Eye (tissue), 1 donor: ENCODE measurements at places on chromosomes 11 and 22.
A peak's percentile ranks its signal among the peaks of the same experiment; 100 is the strongest.

DNA sequence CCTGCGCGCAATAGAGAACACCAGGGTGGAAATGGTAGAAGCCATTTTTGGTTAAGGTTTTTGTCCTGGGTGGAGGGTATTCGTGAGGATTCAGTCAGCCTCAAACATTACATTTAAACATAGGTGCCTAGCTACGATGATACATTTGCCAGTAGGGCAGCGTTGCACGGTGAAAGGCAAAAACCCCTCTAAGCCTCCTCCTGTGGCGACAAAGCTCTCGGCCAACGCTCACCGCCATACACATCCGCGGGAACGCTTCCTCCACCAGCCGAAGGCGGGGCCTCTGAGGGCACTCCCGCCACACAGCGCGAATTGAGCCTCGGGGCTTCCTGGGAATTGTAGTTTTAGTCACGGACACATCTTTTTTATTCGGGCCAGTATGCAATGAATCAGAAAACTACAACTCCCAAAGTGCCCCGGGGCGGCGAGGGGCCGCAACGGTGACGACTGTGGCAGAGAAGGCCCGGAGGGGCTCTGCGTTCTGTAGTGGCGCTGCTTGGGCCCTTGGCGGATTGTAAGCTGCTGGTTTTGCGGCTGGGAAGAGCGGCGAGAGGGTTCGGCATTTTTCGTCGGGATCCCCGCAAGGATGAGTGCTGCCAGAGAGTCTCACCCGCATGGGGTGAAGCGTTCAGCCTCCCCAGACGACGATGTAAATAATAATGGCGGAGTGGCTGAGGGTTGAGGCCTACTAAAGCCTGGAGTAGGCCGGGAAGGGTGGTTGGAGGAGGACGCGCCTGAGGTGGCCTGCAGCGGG, at the start of gene C11orf58:
TSS of gene C11orf58 (plus strand) at position 455 of the 754 bp plus-strand sequence. CDS start at position 587, 132 bp downstream.
- DNase-seq: peak; percentile 100

GRCh38 chr11:119307219-119307618, 9.7 kb downstream of the MCAM start:
- no peak for DNase-seq

GRCh38 chr11:35295751-35296150, 123.6 kb downstream of the SLC1A2 start:
- DNase-seq: no peak

- no peak for DNase-seq
Measured at GRCh38 chr22:40300884-40301672, 45.2 kb upstream of the ADSL start.

- no peak for DNase-seq
Measured at GRCh38 chr11:111922803-111923202, 4.1 kb downstream of the C11orf52 start.

GRCh38 chr22:28379075-28379779, 300.4 kb downstream of the TTC28 start:
- DNase-seq: no peak

DNA sequence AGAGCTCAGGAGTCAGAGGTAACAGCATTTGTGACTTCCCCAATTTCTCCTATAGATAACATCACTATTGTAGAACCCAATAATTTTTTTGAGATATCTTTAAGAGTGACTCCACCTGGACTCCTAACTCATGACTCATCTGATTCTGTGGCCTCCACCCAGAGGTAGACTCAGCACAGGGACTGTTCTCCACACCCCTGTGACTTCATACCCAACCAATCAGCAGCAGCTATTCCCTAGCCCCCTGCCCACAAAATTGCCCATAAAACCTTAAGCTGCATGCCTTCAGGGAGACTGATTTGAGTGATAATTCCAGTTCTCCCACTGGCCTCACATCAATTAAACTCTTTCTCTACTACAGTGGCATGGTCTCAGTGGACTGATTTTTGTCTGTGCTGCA, 475.4 kb upstream of the FAT3 start:
- DNase-seq: no peak

- no peak for DNase-seq
Measured at GRCh38 chr11:95768521-95768920, 21.1 kb downstream of the FAM76B start.

DNA sequence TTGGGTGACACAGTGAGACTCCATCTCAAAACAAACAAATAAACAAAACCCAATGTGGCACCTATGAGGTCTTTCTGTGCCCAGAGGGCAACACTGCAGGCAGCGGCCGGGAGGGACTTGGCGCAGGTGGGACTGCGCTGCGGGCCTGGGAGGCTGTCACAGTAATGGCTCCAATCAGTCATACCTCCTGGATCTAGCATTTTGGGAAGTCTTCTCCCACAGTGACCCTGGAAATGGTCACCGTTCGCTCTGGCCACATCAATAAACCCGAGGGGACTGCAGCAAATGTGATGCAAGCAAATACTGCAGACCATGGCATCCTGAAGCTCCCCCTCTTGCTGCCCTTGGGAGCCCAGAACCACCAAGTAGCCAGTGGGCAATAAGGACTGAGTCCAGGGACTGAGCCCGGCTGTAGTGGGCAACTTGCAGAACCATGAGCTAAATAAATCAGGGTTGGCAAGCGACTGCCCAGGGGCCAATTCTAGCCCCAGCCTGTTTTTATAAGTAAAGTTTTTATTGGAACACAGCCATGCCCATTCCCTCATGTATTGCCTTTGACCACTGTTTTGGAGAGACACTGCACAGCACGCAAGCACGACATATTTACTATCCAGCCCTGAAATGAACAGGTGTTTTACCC, 15.4 kb downstream of the SHANK2 start:
- no peak for DNase-seq

DNA sequence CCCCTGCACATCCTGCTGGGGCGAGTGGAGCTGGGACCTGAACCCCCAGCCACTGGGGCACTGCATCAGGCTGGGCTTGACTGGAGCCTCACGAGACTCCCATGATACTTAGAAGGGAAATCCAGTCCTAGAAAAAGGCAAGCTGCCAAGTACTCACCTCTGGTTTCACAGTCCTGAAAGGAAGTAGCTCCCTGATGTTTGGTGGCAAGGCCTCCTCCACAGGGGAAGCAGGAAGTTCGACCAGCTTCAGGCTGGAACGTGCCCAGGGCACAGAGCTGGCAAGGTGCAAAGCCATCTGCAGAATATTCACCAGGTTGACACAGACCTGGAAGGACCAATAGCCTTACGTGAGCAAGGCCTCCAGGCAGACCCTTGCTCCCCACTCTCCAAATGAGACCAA, 26.8 kb upstream of the NRIP3 start:
- DNase-seq: no peak

- DNase-seq: no peak
Measured at GRCh38 chr11:22699388-22699787, 33.0 kb downstream of the GAS2 start.

GRCh38 chr11:30244265-30244664, 13.5 kb downstream of the FSHB start:
- DNase-seq: no peak

- DNase-seq: peak; percentile 97
Measured at GRCh38 chr22:44620129-44620840, 81.7 kb upstream of the PRR5 start.

- DNase-seq: no peak
Measured at GRCh38 chr11:19978668-19979518, 181.4 kb downstream of the DBX1 start.

- DNase-seq: no peak
Measured at GRCh38 chr11:119380827-119381180, 686 bp downstream of the USP2 start.

DNA sequence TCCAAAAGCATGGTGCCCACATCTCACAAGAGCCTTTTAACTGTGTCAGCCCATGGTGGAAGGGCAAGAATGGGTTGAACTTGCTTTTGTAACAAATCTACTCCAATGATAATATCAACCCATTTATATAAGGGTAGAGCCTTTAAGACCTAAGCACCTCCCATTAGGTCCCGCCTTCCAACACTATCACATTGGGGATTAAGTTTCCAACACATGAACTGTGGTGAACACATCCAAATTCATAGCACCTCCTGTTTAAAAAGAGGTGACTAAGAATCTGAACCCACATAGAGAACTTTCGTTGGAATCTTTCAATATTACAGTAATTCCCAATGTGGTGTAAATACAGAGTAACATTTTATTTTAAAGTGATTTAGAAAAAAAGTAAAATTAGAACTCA, 9.2 kb upstream of the CNTF start:
- DNase-seq: no peak

GRCh38 chr11:68998390-68998911, 14.6 kb downstream of the MRGPRF start:
- DNase-seq: peak; percentile 79

DNA sequence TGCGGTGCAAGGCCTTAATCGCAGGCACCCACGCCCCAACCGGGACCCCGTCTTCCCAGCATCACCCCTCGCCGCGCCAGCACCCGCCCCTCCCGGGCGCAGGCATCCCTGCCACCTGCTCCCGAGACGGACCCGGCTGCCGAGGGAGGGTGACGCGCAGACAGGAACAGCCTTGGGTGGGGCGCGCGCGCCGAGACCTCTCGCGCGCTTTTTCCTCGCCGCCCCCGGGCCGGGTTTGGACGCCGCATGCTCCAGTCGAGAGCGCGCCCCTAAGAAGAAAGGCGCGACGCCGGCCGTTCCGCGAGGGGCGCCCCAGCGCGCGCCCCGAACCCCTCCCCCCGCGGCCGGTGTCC, 504 bp downstream of the CFL1 start:
- DNase-seq: no peak

DNA sequence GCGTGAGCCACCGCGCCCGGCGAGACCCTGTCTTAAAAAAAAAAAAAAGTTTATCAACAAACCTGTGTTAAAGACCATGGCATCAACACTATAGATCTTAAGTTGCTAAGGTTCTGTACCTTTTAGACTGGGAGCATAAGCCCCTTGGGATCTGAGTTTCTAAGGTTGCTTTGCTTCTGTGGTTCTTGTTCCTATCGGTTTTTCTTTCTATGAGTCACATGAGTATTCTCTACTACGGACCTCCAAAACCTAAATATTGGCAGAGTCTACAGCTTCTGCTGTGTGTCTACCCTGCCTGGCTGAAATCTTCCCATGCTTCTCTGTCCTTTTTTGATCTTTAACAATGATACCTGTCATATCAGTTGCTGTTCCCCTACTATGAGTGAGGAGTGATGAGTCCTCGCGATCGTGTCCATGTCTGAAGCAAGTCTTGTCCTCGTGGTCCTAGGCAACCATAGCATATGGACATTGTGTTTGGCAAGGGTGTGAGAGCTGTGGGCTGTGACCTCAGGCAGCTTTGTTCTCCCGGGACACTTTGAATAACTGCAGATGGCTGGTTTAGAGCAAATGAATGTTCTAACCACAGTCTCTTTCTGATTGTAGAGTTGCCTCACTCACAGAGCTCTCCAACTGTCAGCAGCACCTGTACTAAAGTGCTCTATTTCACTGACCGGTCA, 9.0 kb upstream of the DLAT start:
- DNase-seq: no peak

- DNase-seq: no peak
Measured at GRCh38 chr11:130120045-130120444, 39.5 kb upstream of the ST14 start.

DNA sequence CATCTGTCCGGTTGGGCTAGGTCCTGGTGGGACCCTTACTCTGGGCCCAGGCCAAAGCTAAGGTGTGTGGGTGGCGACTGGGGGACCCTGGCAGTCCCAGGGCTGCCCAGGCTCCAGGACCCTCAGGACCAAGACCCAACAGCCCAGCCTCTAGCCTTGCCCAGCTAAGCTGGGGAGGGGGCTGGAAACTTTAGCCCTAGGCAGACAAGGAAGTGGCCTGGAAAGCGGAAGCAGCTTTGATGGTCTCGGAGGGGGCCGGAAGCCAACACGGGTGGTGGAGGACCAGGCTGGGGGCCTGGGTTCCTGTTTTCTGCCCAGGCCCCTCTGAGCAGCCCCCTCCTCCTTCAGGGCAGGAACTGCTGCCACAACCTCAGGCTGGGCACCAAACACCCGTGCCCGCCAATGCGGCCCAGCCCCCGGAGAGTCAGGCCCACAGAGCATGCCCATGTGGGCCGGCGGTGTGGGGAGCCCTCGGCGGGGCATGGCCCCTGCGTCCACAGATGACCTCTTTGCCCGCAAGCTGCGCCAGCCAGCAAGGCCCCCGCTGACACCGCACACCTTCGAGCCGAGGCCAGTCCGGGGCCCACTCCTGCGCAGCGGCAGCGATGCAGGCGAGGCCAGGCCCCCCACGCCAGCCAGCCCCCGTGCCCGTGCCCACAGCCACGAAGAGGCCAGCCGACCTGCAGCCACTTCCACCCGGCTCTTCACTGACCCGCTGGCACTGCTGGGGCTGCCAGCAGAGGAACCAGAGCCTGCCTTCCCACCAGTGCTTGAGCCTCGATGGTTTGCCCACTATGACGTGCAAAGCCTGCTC, 2.8 kb downstream of the SIPA1 start:
- no peak for DNase-seq

GRCh38 chr11:119445850-119446249, 22.9 kb upstream of the THY1 start:
- DNase-seq: peak; percentile 75

DNA sequence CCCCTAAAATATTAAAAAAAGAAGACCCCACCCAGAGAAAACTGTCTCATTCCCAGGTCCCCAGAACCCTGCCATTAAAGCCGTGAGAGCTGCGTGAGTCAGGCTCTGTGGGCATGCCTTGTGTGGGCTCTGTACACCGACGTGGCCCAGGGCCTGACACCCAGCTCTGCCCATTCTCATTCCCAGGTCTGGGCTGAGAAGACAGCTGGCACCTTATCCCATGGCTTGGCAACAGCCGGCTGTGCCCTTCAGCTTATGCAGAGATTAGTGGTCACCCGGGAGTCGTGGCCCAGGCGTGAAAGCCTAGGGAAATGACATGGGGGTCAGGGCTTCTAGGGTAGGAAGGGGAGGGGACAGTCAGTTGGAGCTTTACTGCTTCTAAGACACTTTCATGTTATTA, 31.9 kb downstream of the OTOG start:
- DNase-seq: no peak

DNA sequence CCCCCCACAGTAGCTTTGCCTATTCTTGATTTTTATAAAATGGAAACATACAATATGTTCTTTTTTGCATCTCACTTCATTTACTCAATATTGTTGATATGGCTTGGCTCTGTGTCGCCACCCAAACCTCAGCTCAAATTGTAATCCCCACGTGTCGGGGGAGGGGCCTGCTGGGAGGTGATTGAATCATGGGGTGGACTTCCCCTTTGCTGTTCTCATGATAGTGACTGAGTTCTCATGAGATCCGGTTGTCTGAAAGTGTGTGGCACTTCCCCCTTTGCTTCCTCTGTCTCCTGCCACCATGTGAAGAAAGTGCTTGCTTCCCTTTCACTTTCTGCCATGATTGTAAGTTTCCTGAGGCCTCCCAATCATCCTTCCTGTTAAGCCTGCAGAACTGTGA, 431.3 kb downstream of the MN1 start:
- DNase-seq: no peak

GRCh38 chr22:48581205-48581766, 1246.4 kb downstream of the BRD1 start:
- DNase-seq: peak; percentile 26

DNA sequence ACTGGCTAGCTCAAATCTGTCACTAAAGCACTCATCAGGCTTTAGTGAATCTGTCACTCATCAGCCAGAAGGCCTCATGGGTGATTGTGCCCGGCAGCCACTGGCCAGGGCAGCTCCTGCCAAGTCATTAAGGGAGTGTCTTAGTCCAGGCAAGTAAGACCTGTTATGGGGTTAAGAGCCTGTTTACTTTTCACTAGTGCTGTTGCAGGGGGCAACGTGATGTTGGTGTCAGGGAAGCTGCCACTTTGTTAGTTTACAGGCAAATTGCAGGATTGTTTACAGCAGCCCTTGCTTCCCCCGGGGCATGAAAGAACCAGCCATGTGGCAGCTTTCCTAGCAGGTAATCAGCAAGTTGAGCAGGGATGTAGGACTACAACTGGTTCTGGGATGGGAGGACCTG, 155.6 kb upstream of the NCAM1 start:
- peak; percentile 66 for DNase-seq

GRCh38 chr11:19519912-19520641, 192.6 kb upstream of the NAV2 start:
- peak; percentile 67 for DNase-seq

GRCh38 chr11:64482588-64482987, 108.4 kb upstream of the SLC22A12 start:
- no peak for DNase-seq
